ENCODE measurements at places on chromosomes 2 and 18.

DNA sequence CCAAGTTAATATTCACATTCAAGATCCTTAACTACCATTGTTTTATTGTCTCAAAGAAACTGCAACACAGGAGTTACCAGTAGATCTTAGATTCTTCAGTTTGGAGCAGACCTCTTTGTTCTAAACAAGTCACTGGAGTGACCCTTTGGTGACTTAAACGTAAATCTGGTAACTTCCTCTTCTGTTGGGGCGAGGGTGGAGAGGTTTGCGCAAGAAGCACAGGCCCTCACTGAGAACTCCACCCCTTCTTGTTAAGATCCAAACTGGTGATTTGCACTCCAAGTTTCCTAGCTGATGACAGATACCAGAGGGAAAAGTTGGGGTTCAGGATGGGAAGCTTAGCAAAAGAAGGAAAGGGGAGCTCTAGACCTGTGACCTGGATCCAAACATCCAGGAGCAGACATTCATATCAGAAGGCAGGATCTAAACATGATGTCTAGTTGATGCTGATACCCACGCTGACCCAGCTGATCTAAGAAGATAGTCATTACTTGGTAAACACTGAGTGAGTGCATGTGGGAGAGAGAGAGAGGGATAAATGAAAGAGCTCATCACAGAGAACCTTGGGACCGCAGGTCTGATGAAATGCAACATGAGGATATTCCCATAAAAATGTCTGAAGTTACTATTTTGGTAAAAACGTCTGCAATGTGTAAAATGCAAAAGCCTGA is 256.0 kb downstream of the CDH20 start:
- no peak overlapping the region for H3K27ac ChIP-seq
- H3K36me3 ChIP-seq = no peaks in the 10 kb centered on the region
- H3K4me1 ChIP-seq = peaks cover 3% of the 10 kb centered on the region
- no peak for DNase-seq

DNA sequence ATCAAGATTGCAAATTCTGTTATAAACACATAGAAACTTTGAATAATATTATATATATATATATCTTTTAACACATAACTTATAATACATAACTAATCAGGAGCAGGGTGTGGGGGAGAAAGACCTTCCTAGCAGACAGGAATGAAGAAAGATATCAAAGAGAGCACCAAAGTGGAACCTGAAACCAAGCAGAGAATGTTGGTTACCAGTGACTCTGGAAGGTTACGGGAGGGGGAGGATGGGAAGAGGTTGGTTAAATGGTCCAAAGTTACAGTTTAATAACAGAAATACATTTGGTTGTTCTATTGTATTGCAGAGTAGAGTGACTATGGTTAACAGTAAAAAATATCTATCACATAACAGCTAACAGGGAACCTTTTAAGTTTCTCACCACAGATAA is 366.7 kb downstream of the LRRTM4 start:
- no peaks in the 10 kb centered on the region for H3K4me1 ChIP-seq
- DNase-seq = no peak
- no peaks in the 10 kb centered on the region for H3K27me3 ChIP-seq
- no peaks in the 10 kb centered on the region for H3K36me3 ChIP-seq
- H3K27ac ChIP-seq = no peak overlapping the region

DNA sequence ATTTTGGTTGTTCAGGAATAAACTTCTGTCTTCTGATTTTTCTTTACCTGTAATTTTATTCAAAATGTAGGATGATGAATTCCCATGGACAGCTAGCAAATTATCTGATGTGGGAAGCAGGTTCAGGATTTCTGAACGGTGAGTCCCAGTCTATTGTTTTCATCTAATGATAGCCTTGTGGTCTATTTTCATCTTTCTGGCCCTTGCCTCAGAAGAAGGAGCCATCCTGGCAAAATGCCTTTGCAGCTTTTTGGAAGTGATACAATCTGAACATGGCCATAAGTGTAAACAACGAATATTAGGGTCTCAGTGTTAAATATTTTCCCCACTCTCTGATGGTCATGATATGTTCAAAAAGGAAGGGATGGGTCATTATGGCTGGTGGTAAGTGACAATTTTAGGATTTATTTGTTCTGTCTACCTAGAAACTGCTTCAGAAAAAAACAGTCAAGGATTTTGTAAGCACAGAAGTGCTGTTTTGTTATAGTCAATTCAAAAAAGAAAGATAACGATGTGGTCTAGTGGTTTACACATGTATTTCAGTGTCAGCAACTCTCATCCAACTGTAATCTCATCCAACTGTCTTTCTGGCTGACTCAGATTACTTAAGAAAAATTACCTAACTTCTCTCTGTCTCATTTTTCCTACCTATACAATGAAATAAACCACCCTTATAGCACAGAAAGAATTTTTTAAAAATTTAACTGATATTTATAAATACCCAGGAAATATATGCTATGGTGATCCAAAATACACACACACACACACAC is 272.6 kb upstream of the ERBB4 start:
- H3K4me3 ChIP-seq = no peak overlapping the region
- no peaks in the 10 kb centered on the region for H3K4me1 ChIP-seq
- no peak overlapping the region for H3K27ac ChIP-seq
- DNase-seq = no peak

GRCh38 chr2:170821531-170822289 is 5.0 kb downstream of the GAD1 start:
- H3K27ac ChIP-seq = no peak overlapping the region

- H3K4me1 ChIP-seq = no peaks in the 10 kb centered on the region
- no peaks in the 10 kb centered on the region for H3K27me3 ChIP-seq
- DNase-seq = no peak
- no peaks in the 10 kb centered on the region for H3K36me3 ChIP-seq
- H3K27ac ChIP-seq = no peak overlapping the region
Measured at GRCh38 chr2:215370112-215370965, 58.5 kb downstream of the ATIC start.

DNA sequence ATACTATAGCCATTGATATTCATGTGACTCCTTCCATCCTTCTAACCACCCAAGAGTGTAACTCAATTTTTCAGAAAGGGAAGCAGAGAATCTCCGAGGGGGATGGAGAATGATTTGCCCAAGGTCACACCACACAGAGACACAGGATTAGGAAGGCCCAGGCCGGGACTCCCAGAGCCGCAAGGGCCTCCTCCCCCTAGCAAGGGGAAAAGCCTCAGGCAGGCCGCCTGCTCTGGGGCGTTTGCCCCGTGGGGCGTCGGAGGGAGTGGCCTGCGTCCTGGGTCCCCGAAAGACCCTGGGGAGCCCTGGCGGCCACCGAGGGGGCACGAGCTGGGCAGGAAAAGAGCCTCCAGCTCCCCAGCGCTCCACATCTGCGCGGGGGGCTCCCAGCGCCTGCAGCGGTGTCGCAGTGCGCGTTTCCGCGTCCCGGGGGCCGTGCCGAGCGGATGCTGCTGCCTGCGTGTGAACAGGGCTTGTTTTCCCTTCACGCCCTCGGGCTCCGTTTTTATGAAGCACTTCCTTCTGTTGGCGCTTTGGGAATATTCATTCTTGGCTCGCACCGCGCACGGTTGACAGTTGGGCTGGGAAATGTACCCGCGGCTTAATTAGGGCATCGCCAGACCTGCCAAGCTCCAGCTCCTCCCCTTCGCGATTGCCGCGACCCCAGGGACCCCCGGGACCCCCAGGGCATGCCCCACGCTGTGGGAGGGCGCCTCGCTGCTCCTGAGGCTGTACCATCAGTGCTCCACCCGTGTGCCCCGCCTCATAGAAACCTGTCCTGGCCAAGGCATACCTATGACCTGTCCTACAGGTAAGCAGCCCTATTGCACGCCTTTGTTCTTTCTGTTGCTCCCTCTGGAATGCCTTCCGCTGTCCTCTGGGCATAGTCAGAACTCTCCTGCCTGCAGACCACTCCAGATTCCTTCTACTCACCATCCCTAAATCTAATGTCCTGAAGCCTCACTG is 158.9 kb upstream of the GLI2 start:
- no peaks in the 10 kb centered on the region for H3K27me3 ChIP-seq
- H3K4me1 ChIP-seq = no peaks in the 10 kb centered on the region
- H3K27ac ChIP-seq = no peak overlapping the region

GRCh38 chr2:48910961-48911360 is 155.4 kb upstream of the LHCGR start:
- no peaks in the 10 kb centered on the region for H3K4me1 ChIP-seq
- no peak overlapping the region for H3K27ac ChIP-seq
- DNase-seq = no peak
- H3K4me3 ChIP-seq = no peak overlapping the region
- H3K27me3 ChIP-seq = no peaks in the 10 kb centered on the region
- no peaks in the 10 kb centered on the region for H3K36me3 ChIP-seq

- no peaks in the 10 kb centered on the region for H3K36me3 ChIP-seq
- no peak overlapping the region for H3K27ac ChIP-seq
- DNase-seq = no peak
- H3K4me3 ChIP-seq = no peak overlapping the region
Measured at GRCh38 chr2:18506883-18507509, 53.5 kb downstream of the RDH14 start.

DNA sequence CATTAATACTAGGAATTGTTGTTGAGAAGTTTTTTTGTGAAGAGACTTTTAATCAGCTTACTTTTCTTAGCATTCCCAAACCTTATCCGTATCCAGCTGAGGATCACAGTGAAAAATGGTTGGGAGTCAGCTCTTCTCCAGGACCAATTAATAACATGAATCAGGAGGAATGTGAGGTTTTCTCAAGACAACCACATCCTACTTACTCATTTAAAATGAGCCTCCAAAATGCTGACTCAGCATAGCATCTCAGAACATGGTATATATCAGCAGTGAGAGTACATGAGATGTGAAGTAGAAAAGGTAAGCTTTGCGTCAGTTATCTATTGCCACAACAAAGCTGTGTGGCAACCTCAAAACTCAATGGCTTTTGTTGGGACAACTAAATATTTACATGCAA is 140.3 kb downstream of the NRP2 start:
- H3K27ac ChIP-seq = no peak overlapping the region
- H3K4me1 ChIP-seq = no peaks in the 10 kb centered on the region
- no peaks in the 10 kb centered on the region for H3K27me3 ChIP-seq
- H3K4me3 ChIP-seq = no peak overlapping the region

- no peak overlapping the region for H3K27ac ChIP-seq
- H3K36me3 ChIP-seq = no peaks in the 10 kb centered on the region
- no peak overlapping the region for H3K4me3 ChIP-seq
- no peaks in the 10 kb centered on the region for H3K4me1 ChIP-seq
Measured at GRCh38 chr2:74334931-74335333, 8.3 kb downstream of the SLC4A5 start.

DNA sequence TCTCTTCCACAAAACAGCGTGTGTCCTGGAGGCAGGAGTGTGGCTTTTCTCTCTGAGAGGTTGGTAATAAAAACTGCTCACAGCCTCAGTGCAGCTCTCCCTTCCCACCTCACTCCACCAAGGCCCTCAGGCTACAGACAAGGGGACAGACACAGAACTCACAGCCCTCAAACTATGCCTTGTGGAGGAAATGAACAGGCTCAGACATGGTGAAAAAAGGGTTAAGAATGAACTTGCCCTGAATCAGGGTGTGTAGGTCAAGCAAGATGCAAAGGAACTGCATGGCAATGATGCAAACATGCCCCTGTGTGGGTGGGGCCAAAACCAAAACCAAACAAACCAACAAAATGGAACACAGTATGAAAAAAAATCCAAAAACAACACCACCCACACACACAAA is 125.8 kb downstream of the GALNT14 start:
- H3K27me3 ChIP-seq = no peaks in the 10 kb centered on the region
- DNase-seq = no peak
- H3K36me3 ChIP-seq = no peaks in the 10 kb centered on the region
- no peaks in the 10 kb centered on the region for H3K4me1 ChIP-seq
- no peak overlapping the region for H3K27ac ChIP-seq

- no peak overlapping the region for H3K27ac ChIP-seq
- H3K4me1 ChIP-seq = no peaks in the 10 kb centered on the region
- H3K27me3 ChIP-seq = no peaks in the 10 kb centered on the region
- no peak for DNase-seq
Measured at GRCh38 chr2:107511970-107512789, 314.5 kb upstream of the RGPD4 start.

DNA sequence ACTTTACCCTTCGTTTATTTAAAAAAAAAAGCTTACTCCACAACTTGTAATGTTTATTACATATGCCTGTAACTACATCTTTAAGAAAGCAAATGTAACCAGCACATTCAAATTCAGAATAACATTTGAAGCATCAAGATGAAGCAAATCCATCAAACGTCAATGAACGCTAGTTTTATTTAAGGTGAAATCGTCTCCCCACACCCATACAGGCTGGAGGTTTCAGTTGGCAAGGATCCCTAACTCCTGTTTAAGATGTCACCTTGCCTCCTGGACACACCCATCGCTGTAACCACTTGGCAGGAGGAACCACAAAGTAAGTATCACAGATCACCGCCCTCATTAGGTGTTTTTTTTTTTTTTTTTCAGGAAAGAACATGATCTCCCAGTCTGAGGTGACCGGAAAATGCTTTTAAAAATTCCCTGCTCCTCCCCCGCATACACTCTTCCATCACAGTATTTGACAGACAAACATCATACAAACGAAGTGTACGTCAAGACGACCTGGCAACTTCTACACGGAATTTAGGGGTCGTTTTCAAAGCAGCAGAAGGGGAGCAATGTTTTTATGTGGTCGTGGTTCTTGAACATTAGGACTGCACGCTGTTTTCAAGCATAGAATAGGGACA is 19.7 kb upstream of the STPG4 start:
- H3K27me3 ChIP-seq = no peaks in the 10 kb centered on the region
- H3K4me3 ChIP-seq = peak overlapping the region; percentile 72
- peak overlapping the region; percentile 99 for H3K27ac ChIP-seq
- H3K4me1 ChIP-seq = peaks cover 6% of the 10 kb centered on the region
- no peaks in the 10 kb centered on the region for H3K36me3 ChIP-seq

DNA sequence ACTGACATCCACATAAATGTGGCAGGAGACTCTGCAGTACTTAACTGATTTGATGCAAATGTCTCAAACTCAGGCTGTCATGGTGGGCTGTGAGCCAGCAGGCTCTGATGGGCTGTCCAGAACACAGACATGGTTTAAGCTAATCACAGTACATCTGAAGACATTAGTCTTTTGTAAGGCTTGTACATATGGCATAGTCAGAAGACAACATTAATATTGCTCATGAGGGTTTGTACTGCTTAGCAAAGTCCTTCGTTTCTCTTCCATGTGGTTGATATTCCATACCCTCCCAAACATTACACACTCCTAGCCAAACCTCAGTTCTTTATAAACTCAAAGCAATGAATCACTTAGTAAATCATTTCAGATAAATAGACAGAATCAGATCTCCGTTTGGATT is 330.6 kb downstream of the RND3 start:
- no peaks in the 10 kb centered on the region for H3K27me3 ChIP-seq
- no peaks in the 10 kb centered on the region for H3K36me3 ChIP-seq
- DNase-seq = no peak
- H3K4me1 ChIP-seq = no peaks in the 10 kb centered on the region

GRCh38 chr18:22459491-22459890 is 41.8 kb upstream of the CTAGE1 start:
- peaks cover 4% of the 10 kb centered on the region for H3K27me3 ChIP-seq
- DNase-seq = no peak
- no peak overlapping the region for H3K27ac ChIP-seq
- H3K36me3 ChIP-seq = no peaks in the 10 kb centered on the region
- no peaks in the 10 kb centered on the region for H3K4me1 ChIP-seq
- no peak overlapping the region for H3K4me3 ChIP-seq

- no peaks in the 10 kb centered on the region for H3K27me3 ChIP-seq
- DNase-seq = no peak
- no peak overlapping the region for H3K27ac ChIP-seq
- no peak overlapping the region for H3K4me3 ChIP-seq
- H3K36me3 ChIP-seq = no peaks in the 10 kb centered on the region
Measured at GRCh38 chr2:62302631-62303435, 106.9 kb downstream of the B3GNT2 start.

- no peaks in the 10 kb centered on the region for H3K36me3 ChIP-seq
- no peak for DNase-seq
- no peak overlapping the region for H3K4me3 ChIP-seq
Measured at GRCh38 chr18:53382870-53383269, 841.6 kb downstream of the MBD2 start.
